Occipital lobe (tissue), 3 donors: ENCODE measurements at places on chromosomes 12 and 14. TPM values are rescaled to one million over a fixed set of nuclear protein-coding genes. Genes with fewer than 3 reads are reported as not detected.

AQP6 gene
- total RNA-seq = 0.62 TPM

DNA sequence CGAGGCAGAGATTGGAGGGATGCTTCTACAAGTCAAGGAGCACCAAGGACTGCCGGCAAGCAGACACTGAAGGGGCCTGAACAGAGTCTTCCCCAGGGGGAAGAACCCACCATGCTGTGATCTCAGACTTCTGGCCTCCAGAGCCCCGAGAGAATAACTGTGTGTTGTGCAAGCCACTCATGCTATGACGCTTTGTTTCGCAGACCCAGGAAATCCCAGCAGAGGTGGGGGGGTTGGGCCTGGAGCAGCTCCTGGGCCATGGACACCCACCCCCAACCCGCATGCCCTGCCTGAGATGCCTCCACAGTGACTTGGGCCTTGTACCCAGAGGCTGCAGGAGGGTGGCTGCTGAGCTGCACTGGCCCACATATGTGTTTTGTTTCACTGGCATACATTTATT is 31.2 kb downstream of the ARL6IP4 start:
- no peak for DNase-seq

GRCh38 chr12:39144613-39145061 is 239.2 kb upstream of the CPNE8 start:
- DNase-seq = no peak

- DNase-seq = no peak
Observed at GRCh38 chr14:104358528-104359300, 220.3 kb downstream of the KIF26A start.

DNA sequence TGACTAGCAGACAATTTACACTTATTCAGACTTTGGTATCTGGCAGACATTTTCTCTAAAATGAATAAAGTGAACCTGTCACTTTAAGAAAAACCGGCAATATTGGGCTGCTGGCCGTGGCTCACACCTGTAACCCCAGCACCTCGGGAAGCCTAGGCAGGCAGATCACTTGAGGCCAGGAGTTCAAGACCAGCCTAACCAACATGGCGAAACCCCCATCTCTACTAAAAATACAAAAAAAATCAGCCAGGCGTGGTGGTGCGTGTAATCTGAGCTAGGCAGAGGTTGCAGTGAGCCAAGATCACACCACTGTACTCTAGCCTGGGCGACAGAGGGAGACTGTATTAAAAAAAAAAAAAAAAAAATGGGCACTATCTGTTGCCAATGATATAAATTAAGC is 11.5 kb downstream of the DUSP16 start:
- no peak for DNase-seq

DNA sequence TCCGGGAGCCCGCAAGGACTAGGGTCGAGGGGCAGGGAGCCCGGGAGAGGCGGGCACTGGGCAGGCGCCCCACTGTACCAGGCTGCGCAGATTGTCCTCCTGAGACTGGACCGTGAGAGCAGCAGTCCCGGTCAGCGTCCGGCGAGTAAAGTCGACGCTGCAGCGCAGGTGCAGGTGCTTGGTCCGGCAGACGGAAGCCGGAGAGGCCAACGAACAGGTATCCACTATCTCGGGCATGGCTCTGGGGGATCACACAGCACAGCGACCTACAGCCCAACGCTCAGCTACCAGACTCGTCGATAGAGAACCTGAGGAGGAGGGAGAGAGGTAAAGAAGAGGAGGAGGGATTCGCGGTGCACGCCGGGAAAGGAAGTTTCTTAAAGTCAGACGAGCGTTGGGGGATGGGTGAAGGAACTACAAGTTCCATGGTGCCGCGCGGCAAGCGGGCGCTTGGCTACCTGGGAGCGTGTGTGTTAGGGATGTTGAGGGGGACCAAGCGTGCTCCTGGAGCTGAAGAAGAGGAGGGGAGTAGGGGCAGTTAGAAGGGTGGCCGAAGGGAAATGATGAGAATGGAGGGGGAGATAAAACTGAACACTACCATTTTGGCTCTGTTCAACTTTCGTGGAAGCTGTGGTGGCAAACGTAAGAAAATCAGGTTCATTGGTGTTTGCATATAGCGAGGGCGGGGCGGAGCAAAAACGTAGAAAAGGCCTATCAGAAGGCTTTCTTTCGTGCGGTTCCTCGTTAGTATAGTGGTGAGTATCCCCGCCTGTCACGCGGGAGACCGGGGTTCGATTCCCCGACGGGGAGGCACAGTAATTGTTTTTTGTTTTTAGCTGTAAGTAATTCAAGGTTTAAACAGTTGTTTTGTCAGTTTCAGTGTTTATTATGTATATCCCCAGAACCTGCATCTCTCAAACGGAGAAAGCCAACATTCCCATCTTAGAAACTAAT is at the start of gene LTA4H:
TSS of gene LTA4H (minus strand) at position 305 of the 954 bp plus-strand sequence. CDS start at position 237, 68 bp downstream.
- peak; percentile 94 for DNase-seq

GRCh38 chr12:4807813-4808212 is 87.6 kb downstream of the GALNT8 start:
- no peak for DNase-seq

GRCh38 chr12:12481631-12482030 is 81.0 kb downstream of the DUSP16 start:
- DNase-seq = no peak

GRCh38 chr12:8087666-8088065 is 5.6 kb downstream of the NECAP1 start:
- no peak for DNase-seq

GRCh38 chr14:32939254-32940065 is 781 bp downstream of the NPAS3 start:
- DNase-seq = peak; percentile 69

DNA sequence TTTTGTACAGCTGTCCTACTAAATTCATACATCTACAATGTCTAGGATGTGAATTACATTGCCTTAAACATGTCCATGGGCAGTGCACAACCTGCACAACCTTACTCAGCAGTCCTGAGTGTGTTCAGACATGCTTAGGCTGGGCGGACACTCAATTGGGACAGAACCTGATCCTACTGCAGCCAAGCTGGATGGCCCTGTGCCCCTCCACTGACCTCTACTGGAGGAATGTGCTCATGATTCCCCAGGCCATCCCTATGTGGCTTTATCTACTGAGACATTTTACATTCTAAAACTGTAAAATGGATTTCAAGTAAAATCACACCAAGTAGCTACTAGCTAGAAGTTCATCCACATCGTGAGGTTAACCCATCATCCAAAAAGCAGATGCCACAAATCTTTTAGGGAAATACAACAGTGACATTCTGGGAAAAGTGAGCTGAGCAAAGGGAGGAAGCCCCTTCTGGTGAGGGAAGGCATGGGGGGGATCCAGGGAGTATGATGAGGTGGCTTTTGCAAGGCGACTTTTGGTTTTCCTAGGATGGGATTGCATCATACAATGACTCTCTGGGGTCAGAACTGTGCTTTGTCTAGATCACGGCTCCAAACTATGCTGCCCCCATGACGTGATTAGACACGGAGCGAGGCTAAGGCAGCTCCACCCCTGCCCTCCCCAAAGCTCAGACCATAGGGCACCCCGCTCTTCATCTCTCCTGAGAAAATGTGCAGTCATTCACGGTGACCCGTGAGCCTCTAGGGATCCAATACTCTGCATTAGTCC is 911.7 kb upstream of the TMEM132C start:
- DNase-seq = no peak

- DNase-seq = no peak
Observed at GRCh38 chr12:81216739-81217138, 138.9 kb downstream of the ACSS3 start.

GRCh38 chr12:85531341-85531740 is 251.3 kb downstream of the ALX1 start:
- DNase-seq = no peak

DNA sequence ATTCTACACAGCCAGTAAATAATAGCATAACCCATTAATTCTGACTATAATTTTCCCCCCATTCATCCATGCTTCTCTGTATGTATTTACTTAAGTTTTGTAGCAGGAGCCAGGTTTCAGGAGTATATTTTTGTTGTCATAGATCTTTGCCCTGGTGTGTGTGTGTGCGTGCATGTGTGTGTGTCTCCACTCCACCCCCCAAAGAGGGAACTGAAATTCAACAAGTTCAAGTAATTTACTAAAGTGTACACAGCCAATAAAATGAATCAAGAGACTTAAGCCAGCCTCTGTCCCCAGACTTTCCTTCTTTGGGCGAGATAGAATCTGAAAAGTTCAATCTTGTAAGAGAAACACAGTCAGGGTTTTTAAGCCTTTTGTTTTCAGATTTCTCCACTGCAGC is 792.0 kb downstream of the MED13L start:
- no peak for DNase-seq

FAM161B gene
- total RNA-seq = 19.3 TPM

DNA sequence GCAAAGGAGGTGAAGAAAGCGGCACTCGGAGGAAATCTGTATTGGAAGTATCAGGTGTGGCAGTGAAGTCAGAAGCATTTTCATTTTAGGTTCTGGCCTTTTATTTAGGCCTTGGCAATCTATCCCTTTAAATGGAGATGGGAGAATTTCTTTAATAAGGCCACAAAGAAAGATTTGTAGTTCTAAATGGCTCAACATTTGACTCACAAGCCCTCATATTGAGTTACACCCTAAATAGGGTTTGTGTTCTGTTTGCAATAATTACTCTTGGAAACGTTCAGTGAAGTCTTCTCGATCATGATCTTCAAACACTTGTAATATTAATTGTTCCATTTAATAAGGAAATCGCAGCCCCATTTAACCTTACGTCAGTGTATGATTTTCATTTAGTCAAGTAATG is 25.3 kb upstream of the TMEM260 start:
- no peak for DNase-seq

DNA sequence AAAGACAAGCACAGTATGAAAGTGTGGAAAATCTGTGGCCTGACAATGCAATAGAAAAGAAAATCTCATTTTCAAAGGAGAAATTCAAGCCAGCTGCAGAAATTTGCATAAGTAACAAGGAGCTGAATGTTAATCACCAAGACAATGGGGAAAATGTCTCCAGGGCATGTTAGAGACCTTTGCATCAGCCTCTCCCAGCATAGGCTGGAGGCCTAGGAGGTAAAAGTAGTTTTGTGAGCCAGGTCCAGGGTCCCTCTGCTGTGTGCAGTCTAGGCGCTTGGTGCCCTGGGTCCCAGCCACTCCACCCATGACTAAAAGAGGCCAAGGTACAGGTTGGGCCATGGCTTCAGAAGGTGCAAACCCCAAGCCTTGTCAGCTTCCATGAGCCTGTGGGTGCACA is 58.3 kb downstream of the TESPA1 start:
- DNase-seq = no peak

KRT73 gene
- not detected for total RNA-seq

DNA sequence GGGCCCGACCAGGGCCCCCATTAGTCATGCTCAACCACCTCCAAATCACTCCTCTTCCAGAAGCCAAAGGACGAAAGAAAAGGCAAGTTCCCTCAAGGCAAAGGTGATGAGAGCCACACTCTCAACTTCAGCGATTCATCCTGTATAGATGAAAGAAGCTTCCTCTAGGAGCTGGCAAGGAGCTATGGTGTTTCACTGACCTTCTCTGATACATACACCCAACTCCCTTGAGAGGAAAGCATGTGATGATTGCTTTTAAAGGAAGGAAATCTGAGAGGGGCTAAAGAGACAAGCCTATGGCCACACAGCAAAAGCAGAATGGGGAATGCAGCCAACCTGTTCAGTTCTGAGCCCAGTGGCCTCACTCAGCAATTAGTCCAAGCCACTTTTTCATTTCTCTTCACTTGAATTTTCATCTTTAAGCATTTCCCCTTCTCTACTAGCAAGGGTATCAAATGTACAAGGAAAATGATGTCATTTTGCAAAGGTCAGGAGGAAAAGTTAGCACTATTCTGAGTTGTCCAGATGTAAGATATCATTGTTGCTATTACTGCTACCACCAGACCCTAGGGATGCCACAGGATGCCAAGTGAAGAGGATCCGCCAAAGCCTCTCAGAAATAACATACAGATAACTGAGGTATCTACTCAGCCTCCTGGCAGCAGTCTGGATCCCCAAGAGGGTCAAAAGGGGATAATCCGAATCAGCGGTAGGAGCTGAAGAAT is 82.5 kb downstream of the MAP3K9 start:
- DNase-seq = no peak

DNA sequence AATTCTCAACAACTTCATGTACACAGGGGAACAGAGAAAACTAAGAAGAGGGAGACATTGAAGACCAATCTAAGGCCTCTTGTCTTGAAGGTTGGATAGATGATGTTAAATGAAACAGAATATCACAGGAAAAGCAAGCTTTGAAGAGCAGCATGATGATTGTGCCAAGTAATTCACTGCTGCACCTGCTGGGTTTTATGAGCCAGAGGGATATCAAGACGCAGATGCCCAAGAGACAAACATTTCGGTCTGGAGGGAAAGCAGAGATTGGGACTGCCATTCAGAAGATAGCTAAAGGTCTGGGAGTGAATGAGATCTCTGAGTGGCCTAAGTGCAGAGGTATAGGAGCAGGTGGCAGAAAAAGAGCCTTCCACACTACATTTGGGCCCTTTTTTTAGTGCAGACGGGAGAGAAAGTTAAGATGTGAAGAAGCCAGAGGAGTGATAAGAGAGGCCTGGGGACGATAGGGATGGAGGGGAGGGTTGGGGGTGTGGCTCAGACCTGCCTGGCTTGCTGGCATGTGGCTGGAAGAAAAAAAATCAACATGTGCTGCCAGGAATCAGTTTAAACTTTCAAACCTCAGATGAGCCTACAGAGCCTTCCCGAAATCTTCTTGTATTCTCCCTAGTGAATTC is 200.6 kb downstream of the AEBP2 start:
- DNase-seq = no peak

SIX1 gene
- 0.47 TPM for total RNA-seq
